Activated naive CD4-positive, alpha-beta T cell treated with anti-CD3 and anti-CD28 coated beads for 36 hours (primary cell): ENCODE measurements at places on chromosomes 3 and 15.

GRCh38 chr3:60764870-60765269 is 486.4 kb downstream of the FHIT start:
- DNase-seq = no peak

DNA sequence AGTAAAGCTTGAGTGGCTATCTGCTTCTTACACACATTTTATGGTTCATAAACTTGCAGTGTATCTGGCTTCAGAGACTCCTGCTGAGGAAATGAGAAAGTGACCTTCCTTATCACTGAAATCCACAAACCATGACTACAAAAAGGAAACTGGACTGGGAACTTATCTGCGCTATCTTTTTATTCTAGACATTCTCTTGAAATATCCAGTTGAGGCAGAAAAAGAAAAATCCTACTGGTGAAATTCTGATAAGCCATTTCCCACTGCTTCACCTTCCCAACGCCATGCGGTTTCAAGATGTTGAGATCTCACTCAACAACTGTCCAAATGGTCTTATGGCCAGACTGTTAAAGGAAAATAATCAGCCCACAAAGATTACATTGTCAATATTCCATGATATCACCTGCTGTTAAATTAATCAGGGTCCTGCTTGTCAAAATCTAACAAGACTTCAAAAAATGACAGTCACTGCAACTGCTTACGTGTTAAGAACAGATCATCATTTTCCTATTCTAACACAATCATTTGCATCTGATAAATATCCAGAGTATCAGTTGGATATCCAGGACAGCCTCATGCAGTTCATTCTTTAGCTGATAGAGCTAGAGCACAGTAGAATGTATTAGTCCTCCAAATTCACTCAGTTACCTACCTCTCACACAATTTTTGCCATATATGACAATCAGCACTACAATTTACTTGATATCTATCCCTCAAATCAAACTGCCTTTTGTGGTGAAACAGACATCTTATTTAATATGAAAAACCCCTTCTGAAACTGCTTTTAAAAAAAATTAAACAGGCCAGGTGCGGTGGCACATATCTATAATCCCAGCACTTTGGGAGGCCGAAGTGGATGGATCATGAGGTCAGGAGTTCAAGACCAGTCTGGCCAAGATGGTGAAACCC is 538.1 kb downstream of the MAGI1 start:
- DNase-seq = no peak

- DNase-seq = no peak
Measured at GRCh38 chr15:51396921-51397320, 55.5 kb downstream of the GLDN start.

GRCh38 chr15:33810806-33811205 is 157.5 kb upstream of the CHRM5 start:
- no peak for DNase-seq

GRCh38 chr3:127676921-127677351 is 4.2 kb downstream of the ABTB1 start:
- no peak for DNase-seq

DNA sequence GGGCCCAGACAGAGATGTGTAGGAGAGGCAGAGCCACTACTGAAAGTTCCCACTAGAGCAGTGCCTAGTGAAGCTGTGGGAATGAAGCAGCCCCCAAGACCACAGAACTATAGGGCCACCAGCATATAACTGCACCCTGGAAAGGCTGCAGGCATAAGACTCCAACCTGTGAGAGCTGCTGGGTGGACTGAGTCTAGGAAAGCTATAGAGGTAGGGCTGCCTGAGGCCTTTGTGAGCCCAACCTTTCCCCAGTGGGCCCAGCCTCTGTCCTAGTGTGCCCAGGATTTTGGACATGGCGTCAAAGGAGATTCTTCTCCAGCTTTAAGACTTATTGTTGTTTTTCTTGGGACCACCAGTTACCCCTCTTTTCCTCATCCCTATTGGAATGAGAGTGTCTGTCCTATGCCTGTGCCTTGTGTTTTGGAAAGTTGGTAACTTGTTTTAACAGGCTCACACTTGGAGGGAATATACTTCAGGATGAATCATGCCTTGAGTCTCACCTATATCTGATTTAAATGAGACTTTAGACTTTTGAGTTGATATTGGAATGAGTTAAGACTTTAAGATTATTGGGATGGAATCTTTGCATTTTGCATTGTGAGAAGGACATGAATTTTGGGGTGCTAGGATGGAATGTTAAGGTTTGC is 28.1 kb downstream of the SLMAP start:
- DNase-seq = no peak

- DNase-seq = no peak
Measured at GRCh38 chr3:119350114-119350513, 55.9 kb downstream of the ARHGAP31 start.
